Naive B cell (primary cell): ENCODE measurements at places on chromosomes 3 and 15.

DNA sequence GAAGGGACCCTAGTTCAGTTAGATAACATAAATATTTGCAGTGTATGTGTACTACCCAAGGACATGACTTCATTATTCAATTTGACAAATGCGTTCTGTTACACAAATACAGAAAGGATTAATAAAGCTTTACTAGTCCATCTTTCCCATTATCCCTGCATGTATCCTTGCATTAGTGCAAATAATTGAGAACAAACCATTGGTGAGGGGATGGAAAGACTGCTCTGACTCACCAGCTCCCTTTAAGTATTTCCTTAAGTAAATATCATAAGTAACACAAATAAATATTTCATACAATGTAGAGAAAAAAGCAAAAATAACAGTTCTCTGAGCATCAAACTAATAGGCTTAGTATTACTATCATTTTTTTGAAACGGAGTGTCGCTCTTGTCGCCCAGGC lies 1.9 kb upstream of the GPD1L start:
- DNase-seq, result no peak

DNA sequence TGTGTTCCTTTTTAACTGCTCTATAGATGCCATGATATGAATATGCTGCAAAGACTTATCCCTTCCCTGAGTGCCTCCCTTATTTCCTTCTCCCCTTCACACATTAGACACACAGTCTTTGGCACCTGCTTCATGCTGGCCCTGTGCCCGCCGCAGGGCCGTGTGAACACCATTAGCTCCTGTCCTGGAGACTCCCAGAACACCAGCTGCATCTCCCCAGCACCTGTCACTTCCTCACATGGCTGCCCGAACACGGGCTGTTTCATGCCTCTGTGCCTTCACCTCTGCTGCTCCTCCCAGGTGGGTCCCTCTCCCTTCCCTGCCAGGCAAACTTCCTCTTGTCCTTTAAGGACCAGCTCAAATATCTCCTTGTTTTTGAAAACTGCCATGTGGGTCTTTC lies 40.5 kb upstream of the SEC13 start:
- no peak for DNase-seq

GRCh38 chr3:28542351-28542750 lies 193.7 kb upstream of the AZI2 start:
- DNase-seq, result no peak

DNA sequence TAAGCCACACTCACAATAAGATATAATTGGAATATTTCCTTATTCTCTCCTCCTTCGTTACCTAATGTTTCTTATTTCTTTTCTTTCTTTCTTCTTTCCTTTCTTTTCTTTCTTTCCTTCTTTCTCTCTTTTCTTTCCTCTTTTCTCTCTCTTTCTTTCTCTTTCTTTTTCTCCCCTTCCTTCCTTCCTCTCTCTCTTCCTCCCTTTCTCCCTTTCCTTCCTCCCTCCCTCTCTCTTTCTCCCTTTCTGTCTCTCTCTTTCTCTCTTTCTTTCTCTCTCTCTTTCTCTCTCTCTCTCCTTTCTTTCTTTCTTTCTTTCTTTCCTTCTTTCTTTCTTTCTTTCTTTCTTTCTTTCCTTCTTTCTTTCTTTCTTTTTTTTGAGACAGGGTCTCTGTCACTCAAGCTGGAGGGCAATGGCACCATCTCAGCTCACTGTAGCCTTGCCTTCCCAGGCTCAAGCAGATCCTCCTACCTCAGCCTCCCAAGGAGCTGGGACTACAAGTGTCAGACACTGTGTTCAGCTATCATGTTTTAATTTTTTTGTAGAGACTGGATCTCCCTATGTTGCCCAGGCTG lies 19.3 kb upstream of the PIAS1 start:
- no peak for DNase-seq

DNA sequence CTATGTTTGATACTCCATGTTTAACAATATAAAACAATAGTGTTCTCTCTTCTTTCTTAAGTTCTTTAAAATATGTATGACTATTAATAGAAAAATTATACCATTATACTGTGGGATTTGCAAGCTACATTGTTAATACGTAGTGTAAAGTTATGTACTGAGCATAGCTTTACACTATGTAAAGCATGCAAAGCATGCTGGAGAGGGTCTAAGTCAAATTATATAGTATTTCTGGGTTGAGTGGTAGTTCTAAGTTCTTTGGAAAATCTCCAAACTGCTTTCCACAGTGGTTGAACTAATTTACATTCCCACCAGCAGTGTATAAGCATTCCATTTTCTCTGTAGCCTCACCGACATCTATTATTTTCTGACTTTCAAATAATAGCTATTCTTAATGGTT lies 253.0 kb downstream of the RAP2B start:
- no peak for DNase-seq

DNA sequence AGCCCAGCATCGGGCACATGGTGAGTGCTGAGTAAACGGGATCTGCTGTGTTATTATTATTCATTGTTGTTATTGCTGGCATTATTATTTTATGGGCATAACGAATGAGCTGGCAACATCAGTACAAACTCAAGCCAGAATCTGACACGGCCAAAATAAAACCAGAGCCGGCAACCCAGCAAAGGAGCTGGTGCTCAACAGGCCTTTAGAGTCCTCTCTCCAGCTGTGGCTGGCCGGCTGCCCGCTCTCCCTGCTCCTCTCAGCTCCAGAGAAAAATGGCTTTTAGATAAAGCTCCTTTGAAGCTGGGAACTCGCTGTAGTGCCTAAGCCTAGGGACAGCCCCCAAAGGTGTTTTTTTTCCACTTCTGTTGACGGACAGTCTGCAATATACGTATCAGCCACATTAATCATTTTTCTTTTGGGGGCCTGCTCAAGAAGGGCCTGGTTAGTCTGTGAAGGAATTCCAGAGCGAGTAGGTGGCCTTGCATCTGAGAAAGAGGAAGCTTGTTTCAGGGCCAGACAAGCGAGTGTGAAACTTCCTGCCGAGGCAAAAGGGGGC lies 193.9 kb upstream of the UBE2E1 start:
- DNase-seq, result peak; percentile 24

DNA sequence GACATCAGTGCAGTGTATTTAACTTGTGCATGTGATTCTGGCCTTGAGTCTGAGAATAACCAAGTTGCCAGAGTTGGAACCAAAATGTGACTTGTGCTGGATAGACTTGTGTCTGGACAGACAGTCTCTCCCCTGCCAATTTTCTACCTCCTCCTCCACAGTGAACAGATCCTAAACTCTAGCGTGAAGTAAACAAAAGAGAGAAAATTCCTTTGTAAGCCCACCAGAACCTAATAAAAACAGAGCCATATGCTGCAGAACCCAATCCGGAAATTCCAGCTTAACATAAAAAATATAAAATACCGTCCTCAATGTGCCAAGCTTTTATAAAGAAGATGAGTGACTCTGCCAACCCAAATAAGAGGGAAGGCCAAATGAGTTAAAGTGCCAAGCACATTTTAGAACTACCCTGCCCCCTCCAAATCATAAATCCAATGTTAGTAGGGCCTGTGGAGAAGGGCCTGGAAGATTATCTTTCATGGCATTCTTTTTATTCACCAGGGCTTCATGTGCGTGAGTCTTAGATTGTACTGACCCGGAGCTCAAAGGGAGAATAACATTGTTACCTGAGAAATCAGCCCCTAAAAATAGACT lies 344.6 kb upstream of the PROK2 start:
- no peak for DNase-seq

DNA sequence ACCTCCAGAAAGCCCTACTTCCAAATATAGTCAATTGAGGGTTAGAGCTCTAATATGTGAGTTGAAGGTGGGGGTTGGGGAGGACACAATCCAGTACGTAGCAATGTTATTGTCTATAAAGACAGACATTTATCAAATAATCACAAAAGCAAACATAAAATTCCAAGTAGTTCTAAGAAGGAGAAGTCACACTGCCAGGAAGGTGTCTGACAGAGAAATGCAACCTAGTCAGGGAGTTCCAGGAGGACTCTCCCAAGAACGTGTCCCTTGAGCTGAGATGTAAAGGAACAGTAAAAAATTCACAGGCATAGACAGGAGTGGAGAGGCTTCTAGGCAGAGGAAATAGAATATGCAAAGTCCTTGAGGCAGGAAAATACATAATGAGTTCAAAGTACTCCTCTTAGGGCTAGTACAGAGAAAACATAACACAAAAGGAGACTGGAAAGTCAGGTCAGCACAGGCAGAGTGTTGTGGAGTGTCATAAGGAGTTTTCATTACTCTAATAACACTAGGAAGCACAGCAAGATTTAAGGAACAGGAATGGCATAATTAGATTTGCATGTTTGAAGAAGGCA lies 277.6 kb upstream of the STT3B start:
- no peak for DNase-seq

DNA sequence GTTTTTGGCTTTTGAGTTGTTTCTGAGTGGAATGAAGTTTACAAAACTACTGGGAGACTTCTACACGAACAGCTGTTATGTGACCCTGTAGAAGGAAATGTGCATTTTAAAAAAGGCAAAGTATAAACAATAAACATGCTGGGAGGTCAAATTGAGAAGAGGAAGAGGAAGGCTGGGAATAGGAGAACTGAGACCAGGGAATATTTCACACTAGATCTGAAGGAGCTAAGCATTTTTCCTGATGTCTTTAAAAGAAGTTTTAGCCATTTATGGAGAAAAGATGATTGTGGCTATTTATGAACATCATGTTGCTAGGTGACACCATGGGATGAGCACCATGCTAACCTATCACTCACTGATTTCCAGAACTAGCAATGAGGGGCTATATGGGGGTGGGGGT lies 76.3 kb upstream of the FAM98B start:
- no peak for DNase-seq

GRCh38 chr3:23493889-23494288 lies 290.8 kb downstream of the UBE2E2 start:
- DNase-seq, result no peak

GRCh38 chr3:190811775-190812480 lies 50.6 kb downstream of the GMNC start:
- DNase-seq, result no peak

GRCh38 chr3:18134386-18135059 lies 290.6 kb downstream of the SATB1 start:
- DNase-seq, result no peak

DNA sequence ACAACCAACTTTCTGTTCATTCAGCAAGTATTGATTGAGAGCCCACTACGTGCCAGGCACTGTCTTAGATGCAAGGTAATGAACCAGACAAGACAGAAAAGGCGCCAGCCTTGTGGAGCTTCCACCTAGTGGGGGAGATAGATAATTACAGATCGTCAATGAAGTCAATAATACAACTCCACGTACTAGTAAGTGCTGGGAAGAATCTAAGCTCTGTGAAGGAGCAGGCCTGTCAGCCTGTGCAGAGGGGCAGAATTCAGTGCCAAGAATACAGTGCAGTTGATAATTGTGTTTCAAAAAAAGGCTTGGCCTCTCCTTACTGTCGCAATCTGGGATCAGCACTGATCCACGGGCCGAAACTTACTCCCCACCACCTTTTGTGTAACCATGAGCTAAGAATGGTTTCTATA lies 186.3 kb downstream of the FEZF2 start:
- DNase-seq, result no peak

DNA sequence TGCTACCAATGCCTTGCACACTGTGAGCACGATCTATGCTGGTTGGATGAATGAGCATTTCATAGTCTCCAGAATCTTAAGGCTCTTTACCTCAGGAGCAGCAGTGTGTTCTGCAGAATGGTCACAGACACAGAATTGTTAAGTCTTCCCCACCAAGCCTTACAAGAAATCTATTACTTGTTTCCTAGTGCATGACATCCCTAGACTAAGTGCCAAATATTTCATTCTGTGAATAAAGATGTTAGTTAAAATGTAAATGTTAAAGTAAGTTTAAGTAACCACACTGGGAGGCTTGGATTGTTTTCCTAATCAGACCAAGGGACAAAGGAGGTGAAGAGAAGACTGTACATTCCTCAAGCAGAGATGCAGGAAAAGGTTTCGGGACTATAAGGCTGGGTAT lies 4.1 kb upstream of the TNFSF10 start:
- DNase-seq, result no peak
